ENCODE measurements at places on chromosomes 12 and 14.

DNA sequence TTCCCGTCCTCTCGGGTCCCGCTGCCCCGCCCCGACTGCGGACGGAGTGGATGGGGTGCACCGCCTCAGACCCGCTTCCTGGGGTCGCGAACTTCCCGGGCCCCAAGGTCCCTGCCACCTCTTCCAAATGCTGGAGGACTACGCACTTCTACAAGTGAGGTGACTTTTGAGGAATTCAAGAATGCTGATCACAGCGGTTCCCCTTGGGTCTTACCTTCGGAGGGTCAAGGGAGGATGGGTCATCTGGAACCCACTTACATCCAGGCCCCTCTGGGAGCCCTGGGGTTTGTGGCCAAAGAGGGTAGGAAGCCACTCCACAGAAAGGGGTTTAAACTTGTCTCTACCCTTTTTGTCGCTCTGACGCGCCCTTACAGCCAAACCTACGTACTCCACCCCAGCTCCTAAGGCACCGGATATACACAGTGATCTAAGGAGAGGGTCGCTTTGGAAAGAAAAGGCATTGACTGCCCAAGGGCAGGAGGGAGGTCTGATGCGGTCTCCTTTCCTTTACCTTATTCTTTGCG lies 532 bp upstream of the PRKD1 start:
- DNase-seq, result no peak

DNA sequence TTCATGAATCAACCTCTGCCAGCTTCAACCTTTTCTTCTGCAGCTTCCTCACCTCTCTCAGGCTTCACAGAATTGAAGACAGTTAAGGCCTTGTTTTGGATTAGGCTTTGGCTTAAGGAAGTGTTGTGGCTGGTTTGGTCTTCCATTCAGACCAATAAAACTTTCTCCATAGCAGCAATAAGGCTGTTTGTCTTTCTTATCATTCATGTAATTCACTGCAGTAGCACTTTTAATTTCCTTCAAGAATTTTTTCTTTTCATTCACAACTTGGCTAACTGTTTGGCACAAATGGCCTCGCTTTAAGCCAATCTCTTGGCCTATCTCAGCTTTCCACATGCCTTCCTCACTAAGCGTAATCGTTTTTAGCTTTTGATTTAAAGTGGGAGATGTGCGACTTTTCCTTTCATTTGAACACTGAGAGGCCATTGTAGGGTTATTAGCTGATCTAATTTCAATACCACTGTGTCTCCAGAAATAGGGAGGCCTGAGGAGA lies 229.5 kb downstream of the IPO8 start:
- no peak for DNase-seq

- DNase-seq, result peak; percentile 95
These were observed 37.5 kb downstream of the CCNK start for GRCh38 chr14:99518441-99519346.

DNA sequence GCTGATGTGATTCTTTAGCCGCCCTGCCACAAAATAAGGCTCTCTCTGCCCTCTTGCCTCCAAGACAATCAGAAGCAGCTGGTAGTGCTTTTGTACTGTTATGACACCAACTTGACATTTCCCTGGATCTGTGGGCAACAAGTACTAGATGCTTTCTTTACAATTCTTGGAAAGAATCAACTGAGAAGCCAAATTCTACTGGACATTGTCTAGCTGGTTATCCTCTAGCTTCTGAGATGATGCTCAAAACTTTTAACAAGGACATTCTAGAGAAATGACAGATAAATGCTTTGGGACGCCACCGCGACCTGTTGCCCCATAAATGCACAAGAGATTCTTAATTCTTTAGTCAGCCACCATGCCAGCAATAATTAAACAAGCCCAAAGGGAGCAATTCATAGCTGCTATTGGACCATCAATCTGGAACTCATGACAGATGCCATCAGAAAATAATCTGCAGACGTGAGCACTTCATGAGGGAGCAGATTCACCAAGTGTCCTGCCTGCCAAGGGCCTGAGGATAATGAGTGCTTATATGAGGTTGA lies 22.8 kb downstream of the FMNL3 start:
- no peak for DNase-seq

DNA sequence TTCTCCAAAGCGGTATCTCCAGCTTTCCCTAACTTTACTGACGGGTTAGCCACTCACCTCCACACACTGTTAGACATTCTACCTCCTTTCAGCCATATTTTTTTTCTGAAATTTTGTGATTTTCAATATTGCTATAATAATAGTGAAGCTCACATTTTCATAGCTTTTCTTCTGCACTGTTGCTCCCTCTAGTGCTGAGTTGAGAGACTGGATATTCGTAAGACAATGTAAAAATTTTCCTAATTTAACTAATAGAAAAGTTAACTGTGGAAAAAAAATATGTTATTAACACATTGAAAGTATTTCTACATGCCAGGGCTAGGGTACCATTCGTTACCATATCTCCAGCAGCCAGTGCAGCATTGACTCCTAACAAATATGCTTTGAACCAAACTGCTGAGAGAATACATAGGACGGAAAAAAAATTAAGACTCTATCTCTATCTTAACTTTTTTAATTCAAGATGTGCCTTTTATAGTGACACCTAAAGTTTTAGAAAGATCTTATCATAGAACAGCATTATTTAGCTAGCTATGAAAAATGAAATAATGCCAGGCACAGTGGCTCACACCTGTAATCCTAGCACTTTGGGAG lies 48.7 kb upstream of the ABCC9 start:
- DNase-seq, result no peak

GRCh38 chr12:14665354-14666348 lies 30.7 kb downstream of the GUCY2C start:
- DNase-seq, result no peak

DNA sequence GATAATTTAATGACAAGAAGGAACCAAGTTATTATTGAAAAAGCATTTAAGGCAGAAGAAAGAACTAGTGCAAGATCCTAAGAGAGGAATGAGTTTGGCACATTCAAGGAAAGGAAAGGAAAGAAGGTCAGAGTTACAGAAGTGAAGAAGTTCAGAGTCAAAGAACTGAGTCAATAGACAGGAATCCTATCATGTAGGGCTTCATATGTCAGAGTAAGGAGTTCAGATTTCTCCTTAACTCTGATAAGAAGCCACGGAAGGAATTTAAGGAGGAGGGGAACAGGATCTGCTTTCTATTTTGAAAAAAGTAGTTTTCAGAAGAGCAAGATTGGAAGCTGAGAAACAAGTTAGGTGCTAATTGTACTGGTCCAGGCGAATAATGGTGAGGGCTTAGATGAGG lies 223.1 kb upstream of the FOXN3 start:
- no peak for DNase-seq

DNA sequence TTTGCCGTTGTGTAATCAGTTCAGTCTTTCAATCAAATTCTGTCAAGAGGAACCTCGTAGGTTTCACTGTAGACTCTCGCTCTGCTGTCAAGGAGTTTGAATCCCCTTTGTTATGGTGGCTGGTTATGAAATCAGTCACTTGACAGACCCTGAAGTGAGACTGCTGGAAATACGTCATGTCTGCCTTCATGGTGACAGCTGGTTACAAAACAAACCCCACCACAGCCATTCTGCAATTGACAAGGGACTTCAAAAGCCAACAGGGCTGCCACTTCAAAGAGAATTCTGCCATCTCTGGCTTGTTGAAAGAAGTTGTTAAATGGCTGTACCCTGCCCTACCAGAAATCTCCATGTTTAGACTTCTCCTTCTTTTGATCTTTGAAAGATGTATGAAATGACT lies 286.9 kb downstream of the ERC1 start:
- DNase-seq, result no peak

DNA sequence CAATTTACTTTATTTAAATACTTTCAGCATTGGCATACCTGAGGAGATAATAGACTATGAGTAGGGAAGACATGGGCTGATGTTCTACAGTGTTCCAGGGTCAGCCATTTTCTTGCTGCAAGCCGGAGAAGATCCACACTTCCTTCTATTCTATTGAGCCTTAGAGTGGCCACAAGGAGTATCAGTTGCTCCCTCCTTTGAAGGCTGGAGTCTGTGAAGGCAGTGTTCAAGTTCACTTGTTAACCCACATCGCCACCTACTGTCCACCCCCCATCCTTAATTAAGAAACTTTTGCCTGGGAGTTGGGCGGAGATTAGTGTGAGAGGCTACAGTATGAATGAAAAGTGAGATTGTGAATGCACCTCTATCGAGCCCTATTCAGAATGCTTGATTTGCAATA lies 666.6 kb downstream of the NRXN3 start:
- peak; percentile 2 for DNase-seq

DNA sequence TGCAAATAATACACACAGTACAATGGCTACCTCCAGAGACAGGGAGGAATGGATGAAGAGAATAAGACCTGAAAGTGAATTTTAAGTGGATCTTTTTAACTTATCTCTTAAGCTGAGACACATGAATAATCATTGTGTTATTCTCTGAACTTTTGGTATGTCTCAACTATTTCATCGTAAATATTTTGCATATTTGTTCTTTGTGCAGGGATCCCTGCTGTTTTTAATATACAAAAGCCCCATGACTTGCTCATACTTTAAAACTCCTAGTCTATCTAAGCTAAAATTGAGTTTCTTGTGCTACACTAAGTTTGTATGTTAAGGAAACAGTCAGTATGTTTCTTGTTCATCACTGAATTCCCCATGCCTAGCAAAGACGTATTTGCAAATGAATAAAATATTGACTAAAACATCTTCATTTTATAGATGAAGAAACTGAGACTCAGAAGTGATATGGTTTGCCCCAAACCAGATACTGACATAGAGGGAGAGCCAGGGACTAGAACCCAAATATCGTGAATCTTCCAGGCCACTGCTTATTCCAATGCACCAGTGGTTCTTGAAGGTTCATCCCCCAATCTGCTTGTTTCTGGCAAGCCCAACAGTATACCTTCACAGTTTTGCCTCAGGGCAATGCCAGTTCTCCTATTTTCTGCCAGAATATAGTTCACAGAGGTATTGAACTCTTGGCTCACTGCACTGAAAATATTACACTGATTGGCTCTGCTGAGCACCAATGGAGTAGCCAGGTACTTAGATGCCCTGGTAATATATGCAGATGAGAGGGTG lies 356.9 kb downstream of the MED13L start:
- DNase-seq, result no peak

DNA sequence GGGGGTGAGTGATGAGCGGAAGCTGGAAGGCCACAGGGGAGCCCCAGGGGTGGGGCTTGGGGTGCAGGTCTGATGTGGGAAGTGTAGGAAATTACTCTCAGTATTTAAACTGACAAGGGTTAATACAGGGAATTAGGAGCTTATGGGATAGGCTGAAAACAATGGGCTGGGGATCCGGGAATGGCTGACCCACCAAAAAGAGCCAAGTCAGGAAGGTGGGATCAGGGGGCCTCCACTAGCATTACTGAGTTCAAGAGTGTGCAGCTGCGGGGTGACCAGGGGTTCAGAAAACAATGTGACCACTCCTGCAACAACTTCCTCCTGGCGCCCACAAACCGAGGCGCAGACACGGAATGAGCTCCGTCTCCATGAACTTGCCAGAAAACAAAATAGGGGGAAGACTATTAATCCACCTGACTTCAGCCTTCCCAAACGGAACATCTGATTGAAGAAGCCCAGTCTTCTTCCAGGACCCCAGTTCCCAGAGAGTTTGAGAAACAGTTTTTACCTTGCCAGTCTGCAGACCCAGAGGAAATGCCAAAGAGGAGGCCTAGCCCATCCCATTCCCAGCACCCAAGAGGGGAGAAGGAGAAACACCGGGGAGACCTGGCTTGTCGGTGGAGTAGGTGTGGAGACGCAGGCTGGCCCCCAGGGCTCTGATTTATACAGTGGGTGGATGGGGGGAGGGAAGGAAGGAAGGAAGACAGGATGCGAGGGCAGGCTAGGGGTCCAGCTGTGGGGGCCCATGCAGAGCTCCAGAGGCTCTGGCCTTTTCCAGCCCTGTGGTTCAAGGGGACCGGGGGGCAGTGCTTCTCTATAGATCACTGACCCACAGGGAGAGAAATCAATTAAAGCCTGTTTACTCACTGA lies 16.5 kb upstream of the YY1 start:
- DNase-seq, result no peak

DNA sequence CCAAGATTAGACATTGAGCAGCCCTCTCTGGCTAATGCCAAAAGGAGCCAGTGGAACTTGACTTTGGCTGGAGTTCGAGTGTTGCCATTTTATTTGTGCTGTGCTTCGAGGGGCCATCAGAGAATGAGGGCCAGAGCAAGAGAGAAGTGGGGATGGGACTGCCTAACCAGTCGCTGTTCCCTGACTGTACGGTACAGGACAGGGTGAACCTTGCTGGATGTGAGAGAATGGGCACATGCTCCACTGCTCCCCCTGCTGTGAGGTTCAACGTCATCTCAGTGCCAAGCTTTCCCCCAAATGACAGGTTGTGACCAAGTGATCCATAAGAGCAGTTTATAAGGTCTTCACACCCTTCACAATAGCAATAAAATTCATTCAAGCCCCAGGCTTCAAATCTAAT lies 55.1 kb upstream of the BCL11B start:
- DNase-seq, result no peak

DNA sequence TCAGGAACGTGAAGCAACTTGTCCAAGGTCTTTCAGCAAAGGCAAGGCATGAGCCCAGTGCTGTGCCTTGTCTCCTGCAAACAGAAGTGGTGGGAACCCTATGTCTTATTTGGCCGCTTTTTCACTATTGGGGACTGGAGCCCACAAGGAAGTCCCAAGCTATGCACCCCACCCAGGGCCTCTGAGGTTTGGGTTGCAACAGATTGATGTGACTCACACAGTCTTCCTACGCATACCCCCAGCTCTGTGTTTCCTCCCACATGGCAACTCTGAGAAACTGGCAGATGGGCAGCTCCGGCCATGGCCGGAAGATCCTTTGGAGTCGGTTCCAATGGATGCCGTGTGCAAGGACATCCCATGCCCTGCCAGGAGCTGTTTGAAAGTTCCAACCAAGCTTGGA lies 28.3 kb upstream of the CMKLR1 start:
- DNase-seq, result no peak

DNA sequence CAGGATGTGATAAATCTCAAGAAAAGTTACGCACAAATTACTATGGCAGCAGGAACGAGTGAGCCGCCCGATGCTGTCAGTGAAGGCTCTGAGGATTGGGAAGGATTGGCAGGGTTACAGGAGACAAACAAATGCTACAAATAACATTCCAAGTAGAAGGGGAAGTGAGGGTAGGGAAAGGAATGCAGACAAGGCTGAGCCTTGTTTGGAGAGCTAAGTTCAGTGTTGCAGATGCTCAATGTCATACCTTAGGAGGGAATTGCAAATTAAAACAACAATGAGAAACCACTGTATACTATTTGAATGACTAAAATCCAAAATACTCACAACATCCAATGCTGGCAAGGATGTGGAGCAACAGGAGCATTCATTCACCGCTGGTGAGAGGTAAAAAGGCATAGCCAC lies 1.3 kb downstream of the CLEC9A start:
- no peak for DNase-seq

DNA sequence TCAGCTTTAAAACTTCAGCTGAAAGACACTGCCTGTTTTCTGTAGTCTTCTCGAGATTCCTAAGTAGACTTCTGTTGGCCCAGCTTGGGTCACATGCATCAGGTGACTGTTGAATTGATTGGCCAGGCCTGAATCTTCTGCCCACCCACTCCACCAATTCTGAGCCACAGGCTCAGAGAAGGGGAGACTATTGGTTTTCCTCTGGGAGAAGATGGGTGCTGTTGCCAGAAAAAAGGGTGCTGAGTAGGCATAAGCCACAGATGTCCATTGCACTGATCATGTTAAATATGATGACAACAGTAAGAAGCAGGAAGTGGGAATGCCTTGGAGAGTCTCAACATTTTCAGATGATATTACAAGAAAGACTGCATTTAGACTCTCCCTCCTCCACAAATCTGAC lies 6.8 kb upstream of the SPTLC2 start:
- DNase-seq, result no peak

All from GM12891 (cell line).